ENCODE measurements at places on chromosomes 13 and 19.

DNA sequence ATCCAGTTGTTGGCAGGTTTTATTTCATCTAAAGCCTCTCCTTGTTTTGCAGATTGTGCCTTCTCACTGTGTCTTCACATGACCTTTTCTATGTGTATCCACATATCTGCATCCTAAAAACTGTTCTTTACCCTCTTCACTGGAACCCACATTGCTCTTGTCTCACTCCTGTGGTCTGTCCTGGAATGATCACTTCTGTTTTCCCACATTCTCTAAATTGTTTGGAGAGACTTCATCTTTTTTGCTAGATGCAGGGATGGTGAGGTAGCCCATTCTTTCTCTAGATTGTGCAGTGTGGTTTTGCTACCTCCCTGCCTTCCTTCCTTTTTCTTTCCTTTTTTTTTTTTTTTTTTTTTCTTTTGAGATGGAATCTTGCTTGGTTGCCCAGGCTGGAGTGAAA lies 608.6 kb upstream of the MIR17HG start:
- DNase-seq: no peak

GRCh38 chr13:78102741-78103140 lies 184.1 kb upstream of the EDNRB start:
- no peak for DNase-seq

DNA sequence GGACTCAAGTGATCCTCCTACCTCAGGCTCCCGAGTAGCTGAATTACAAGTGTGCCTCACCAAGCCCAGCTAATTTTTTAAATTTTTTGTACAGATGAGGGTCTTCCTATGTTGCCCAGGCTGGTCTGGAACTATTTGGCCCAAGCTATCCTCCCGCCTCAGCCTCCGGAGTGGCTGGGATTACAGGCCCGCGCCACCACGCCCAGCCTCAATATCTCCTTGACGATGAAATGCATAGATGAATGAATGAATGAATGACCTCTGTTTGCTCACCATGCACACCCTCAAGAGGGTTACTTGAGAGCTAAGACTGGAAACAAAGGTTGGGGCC lies 14.9 kb upstream of the AP1M2 start:
- DNase-seq: no peak

DNA sequence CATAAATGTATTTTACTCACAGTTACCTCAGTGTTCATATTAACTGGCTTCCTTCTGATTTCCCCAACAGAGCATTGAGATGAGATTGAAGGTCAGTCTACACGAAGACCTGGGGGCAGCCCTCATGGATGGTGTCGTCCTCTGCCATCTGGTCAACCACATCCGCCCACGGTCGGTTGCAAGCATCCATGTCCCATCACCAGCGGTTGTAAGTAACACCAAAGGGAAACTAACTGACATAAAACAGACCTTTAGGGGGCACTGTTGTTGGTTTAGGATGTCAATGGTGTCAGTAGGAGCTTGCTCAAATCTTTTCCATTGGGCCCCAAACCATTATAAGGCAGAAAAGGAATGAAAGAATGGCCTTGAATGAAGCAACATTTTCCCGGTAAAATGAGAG lies 68.2 kb downstream of the ESD start:
- DNase-seq: no peak

DNA sequence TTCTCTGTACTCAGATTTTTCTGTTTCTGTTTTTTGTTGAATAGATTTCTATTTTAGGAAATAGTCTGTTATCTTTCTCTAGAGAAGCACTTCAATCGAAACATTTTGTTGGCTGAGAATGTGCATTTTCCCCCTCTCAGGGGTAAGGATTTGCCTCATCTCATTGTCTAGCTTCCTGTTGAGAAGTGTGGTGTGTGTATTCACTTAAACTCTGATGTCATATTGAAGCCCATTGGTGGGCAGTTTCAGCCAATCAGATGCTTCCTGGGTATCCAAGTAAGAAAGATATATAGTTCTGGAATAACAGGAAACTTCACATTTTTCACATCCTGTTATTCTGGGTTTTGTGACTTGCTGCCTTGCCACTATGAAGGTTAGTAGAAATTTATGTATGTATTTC lies 87.6 kb downstream of the ARHGEF7 start:
- no peak for DNase-seq

- DNase-seq: no peak
Measured at GRCh38 chr13:109985871-109986450, 199.6 kb upstream of the IRS2 start.

DNA sequence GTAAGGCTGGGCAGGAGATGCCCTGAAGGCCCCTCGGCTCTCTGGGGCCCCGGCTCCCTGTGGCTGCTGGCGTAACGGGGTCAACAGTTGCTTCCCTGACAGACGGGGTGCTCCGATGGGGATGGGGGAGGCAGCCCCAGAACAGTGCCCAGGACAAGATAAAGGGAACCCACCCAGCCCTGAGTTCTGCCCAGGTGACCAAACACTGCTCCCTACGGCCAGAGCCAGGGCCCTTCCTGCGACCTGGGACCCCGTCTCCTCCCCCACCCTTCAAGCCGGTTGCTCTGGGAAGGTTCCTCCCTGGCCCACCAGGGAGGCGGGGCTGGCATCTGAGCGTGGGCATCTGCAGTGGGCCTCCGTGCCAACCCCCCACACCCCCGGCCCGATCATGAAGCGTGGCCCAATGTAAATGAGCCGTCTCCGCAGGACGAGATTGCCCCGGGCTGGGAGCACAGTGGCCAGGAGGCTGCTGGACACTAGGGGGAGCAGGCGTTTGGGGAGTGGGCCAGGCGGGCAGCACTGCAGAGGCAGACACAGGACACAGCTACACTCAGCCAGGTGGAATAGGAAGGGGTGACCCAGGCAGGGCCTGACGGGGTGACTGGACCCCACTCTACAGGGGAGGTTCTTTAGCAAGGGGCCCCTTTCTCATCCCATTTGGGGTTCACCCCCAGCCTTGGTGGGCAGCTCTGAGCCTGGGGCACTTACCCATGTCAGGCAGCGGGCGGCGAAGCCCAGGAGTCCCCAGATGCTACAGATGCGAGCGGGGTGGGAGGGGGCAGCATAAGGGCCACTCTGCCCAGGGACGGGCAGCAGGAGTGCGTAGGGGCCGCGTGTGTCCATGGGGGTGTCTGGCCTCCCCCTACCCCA lies 1.2 kb upstream of the NKPD1 start:
- no peak for DNase-seq

DNA sequence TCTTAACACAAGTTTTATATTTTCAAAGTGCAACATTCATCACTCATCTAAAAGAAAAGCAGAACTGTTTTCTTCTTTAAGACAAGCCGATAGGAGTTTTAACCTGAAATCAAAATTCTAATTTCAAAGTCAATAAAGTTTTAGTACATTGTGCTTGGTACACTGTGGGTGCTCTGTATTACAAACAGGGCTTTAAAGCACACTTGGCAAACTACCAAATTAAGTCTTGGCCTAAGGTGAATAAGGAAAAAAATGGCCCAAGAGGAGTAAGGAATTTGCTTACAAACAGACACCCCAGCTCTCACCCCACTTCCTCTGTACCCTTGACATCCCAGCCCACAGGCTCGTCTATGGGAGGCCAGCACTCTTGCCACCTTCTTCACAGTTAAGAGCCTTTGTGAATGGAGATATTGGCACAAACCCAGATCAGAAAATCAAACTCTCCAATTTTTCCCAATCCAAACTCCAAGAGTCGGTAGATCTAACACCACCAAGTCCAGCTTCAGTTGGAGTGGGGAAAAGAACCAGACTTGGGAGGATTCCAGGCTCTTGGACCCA lies 66.0 kb downstream of the ABCC4 start:
- no peak for DNase-seq

GRCh38 chr13:59494151-59494550 lies 669.6 kb downstream of the DIAPH3 start:
- DNase-seq: no peak

DNA sequence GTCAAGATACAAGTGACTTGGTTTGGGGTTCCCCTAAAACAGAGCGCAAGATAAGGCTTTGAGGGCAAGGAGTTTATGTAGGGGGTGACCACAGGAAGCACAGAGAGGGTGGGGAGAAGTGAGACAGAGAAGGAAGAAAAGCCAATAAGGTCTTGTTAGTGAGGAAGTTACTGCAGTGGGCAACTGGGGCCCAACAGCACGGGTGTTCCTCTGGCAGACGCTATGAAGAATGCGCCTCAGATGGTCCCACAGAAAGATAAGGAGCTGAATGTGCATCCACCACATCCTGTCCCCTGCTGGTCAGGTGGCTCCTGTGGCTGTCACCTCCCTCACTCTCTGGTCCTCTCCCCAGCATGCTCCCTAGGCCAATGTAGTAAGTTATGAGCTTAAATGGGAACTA lies 333.5 kb downstream of the TSHZ3 start:
- DNase-seq: no peak

DNA sequence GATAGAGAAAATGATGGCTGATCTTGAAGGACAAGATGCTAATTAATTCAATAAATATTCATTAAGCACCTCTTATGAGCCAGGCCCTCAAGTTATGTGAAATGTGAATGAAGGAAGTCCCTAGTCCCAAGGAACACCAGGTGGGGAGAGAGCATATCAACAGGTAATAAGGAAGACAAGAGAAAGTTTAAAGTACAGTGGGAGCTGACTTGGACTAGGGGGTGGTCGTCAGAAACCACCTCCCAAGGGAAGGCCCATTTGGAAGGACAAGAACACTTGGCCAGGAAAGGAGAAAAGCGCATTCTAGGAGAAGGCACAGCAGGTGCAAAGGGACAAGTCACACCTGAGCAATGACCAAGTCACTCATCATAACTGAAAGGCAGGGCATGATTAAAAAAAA lies 72.7 kb downstream of the DOCK9 start:
- DNase-seq: no peak

- DNase-seq: no peak
Measured at GRCh38 chr19:821231-821824, 427 bp downstream of the PLPPR3 start.

DNA sequence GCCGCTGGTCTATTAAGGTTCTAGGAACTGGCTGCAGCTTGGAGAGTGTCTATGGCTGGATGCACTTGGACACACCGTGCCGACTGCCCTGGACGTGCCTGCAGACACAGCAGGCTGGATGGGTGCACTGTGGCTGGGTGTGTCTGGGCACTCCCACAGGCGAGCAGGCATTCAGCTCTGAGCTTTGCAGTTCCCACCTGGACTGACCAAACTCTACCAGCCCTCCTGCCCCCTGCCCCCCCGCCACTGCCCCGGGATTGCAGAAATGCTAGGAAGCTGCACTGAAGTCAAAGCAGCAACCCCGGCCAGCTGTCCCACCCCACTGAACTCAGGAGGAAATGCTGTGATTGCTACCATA lies 7.0 kb upstream of the LRP3 start:
- no peak for DNase-seq

GRCh38 chr19:641702-642101 lies 2.0 kb downstream of the FGF22 start:
- DNase-seq: no peak

Measured in stimulated activated CD4-positive, alpha-beta T cell treated with anti-CD3 and anti-CD28 coated beads, Interleukin-15, amount 100 ng/mL, for 1 hour (primary cell).